Stimulated activated CD8-positive, alpha-beta memory T cell treated with anti-CD3 and anti-CD28 coated beads, Interleukin-7, amount 100 ng/mL, for 1 hour (primary cell): ENCODE measurements at places on chromosomes 3 and 15.

GRCh38 chr3:194397757-194398312 lies 1.2 kb downstream of the GP5 start:
- peak; percentile 6 for DNase-seq

- DNase-seq = no peak
Measured at GRCh38 chr3:188053710-188054380, 100.1 kb upstream of the LPP start.

GRCh38 chr3:128991355-128991895 lies 2.5 kb downstream of the CFAP92 start:
- DNase-seq = no peak

DNA sequence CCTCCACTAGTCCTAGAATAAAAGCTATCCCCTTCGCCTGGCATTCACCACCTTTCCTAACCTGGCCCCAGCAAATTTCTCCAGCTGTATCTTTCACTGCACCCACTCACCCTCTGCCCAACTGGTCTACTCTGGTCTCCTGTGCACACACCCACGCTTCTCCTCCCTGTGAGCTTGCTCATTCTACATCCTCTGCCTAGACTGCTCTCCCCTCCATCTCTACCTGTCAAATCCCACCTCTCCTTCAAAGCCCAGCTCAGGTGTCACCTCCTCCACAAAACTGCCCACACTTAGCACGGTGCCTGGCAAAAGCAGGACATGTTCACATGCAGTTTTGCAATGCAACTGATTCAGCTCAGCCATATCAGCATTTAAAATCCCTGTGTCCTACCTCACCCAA lies 45.8 kb upstream of the NTRK3 start:
- DNase-seq = no peak

- DNase-seq = no peak
Measured at GRCh38 chr3:196641333-196642054, 2.0 kb downstream of the NRROS start.

- DNase-seq = no peak
Measured at GRCh38 chr15:66925721-66926120, 139.7 kb upstream of the SMAD3 start.

DNA sequence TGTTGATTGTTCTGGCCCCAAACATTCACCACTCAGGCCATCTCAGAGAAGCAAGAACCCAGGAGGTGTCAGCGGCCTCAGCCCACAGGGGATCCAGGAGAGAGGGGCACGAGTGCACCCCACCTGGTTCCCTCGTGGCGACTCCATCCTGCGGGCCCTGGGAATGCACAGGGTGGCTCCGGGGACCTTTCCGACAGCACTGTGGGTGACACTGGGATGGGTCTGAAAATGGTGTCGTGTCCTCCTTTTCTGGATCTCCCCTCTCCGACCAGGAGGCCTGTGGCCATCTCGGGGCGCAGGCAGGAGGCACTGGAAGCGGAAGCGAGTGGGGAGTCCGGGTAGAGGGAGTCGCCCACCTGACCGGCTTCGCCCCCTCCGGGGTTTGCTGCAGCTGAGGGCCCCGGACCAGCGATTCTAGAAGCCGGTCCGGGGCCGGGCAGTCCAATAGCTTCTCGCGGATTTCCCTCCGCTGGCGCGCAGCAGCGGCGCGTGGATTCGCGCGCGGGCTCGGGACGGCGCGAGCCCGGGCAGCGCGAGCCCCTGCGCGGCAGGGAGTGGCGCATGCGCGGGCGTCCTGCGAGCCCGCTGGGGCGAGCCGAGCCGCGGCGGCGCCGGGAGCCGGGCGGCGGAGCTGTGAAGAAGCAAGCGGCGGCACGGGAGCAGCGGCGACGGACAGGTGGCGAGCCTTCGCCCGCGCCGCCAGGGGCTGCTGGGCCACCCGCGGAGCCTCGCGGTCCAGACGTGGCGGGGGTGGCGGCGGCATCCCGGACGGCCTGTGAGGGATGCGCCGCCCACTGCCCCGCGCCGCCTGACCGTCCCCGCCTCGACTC lies at the start of gene DOCK3:
TSS of gene DOCK3 (plus strand) at position 579 of the 830 bp plus-strand sequence. CDS start 337 bp downstream, outside the sequence.
- no peak for DNase-seq

DNA sequence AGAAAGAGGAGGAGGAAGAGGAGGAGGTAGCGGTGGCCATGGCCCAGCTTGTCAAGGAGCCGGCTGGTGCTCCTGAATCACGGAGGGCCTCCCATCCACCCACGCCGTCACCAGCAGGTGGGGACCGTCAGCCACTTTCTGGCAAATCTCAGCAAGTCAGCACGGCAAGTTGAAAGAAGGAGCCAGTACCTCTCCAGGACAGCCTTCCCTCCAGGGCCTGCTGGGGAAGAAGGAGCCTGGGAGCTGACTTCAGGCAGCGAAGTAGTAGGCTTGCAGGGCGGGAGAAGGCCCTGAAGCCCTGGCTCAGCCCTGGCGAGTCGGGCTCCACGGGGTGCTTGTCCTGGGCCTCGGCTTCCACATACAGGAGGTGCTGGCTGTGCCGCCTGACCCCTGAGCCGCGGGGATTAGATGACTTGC lies 99.2 kb upstream of the TRPM1 start:
- peak; percentile 38 for DNase-seq

DNA sequence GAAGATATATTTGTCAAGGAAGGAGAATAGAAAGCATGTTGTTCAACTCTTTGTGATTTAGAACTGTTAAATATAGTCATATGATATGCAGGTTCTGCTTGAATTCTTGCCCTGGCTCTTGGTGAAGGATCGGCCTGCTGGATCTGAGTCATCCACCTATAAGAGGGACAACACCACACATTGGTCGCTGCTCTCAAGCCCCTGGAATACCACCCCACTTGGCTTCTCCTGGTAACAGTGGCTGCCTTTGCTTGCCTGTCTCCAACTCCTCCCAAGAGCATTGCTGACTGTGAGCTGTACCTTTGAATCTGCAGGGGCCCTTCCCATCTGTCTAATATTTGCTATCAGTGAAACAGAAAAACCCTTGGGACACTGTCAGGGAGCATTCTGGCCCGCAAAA lies 78.9 kb upstream of the DGKG start:
- DNase-seq = no peak
